Adipocyte (in vitro differentiated cells): ENCODE measurements at places on chromosomes 2 and 18.
A peak's percentile ranks its signal among the peaks of the same experiment; 100 is the strongest.

DNA sequence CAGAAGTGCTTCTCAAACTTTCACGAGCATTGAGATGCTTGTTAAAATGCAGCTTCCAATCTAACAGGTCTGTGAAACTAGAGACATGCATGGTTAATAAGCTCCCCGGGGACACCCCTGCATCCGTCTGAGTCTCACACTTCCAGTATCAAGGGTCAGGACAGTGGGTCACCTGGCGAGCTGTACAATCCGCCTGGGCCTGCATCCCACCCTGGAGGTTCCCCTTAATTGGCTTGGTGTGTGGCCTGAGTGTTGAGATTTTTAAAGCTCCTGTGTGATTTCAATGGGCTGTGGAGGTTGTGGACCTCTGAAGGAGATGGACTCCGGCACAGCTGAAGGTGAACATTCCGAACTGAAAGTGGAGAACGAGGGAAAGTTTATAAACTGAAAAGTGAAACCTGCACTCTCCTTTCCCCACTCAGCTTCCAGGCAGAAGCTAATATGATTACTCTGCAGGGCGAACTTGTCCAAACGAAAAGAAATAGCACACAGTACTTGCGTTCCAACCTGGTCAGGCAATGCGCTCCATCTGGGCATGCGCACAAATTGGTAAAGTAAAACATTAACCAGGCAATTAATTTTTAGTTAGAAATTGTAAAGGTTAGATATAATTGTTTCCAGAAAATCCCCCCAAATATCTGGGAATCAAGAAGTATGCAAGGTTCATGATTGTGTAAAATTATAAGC, 191.7 kb upstream of the ALKAL2 start:
- no peak for DNase-seq

DNA sequence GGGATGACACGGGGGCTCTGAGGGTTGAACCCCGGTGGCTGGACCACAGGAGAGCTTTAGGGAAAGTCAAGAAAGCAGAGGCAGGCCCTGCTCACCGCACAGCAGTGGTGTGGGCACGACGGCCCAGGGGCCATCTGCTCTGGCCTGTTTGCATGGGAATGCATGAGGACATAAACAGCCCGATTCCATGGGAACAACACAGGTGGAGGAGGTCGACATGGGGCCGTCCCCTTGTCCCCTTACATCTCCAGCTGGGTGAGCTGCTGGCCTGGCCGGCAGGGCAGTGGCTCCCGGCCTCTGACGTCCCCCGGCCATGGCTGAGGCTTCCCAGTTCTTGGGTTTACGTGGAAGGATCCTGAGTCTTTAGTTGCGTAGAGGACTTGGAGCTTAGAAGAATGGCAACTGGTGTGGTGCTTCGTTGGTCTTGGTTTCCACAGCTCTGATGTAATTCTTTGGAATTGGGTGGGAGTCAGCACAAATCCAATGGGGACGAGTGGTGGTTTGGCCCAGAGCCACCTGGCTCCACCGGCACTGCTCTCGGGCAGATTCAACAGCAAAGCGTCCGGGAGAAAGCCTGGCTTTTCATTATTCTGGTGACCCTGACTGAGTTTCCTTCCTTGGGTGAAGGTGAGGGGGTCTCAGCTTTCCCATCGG, 98.3 kb upstream of the HDAC4 start:
- DNase-seq, result no peak

GRCh38 chr2:216399621-216400020, 12.7 kb upstream of the SMARCAL1 start:
- no peak for DNase-seq

DNA sequence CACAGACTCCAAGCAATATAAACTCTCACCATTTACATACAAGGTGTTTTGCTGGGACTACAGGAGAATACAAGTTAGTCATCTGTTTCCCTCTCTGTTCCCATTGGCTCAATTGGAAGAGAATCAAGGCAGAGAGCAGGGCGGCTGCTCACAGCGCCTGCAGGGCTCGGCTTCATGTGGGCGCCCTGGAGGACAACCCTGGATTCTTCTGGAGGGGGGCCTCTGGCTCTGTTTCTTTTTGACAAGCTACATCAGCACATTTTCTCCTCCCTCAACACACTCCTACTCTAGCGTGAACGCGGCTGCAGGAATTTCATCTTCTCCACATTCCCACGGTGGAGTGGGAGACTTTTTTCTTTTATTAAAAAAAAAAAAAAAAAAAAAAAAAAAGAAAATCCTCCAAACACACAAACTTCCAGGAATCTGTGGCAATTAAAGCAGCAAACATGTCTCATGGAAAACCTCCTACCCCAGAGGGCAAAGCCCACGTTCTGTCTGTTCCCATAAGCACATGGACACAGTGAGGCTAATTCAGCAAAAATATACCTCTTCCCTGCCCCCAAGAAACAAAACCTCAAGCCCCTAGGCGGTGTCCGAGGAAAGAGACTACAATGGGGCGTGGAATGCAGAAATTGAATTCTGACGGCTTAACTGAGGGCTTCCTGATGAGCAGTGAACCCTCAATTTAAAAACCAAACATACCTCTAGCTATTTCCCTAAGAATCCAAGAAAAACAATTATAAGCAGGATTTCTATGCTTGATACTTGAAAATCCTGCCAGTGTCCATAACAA, 50.6 kb downstream of the PARD6G start:
- DNase-seq, result peak; percentile 85

GRCh38 chr18:36481935-36482334, 184.4 kb downstream of the FHOD3 start:
- DNase-seq, result no peak
